Progenitor cell of endocrine pancreas (in vitro differentiated cells): ENCODE measurements at places on chromosomes 16 and 17. TPM values are rescaled to one million over a fixed set of nuclear protein-coding genes. Genes with fewer than 3 reads are reported as not detected.
A peak's percentile ranks its signal among the peaks of the same experiment; 100 is the strongest.

DNA sequence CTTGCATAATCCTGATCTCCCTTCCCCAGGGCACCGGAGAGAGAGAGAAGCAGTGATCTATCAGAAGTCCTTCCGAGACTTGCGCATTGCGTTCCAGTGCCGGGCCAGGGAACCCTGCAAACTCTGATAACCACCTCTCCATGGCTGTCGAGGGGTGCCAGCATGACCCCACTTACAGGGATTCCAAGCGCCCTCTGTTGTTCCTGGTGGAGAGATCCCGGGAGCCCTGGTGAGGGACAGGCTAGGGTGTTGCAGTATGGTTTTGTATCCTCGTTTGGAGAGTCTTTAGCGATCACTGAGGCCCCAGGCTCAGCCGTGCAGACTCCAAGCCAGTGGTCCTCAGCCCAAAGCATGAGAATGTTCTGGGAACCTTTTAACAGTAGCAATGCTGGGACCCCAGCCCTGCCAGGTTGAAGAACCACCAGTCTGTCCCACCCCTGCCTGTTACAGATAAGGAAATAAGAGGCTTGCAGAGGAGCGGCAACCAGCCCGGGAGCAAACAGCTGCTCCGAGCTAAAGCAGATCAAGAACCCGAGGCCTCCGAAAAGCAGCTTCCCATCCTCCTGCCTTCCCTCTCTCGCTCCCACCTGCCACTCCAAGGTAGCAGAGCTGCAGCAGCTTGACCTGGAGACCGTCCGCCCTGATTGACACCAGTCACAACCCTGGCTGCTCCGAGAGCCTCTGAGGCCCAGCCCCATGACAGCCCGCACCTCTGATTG, 150.3 kb upstream of the RPL38 start:
- no peaks in the 10 kb centered on the region for H3K36me3 ChIP-seq
- peak overlapping the region; percentile 60 for H3K27ac ChIP-seq
- H3K27me3 ChIP-seq, result peaks cover 38% of the 10 kb centered on the region
- no peak overlapping the region for H3K4me3 ChIP-seq

DNA sequence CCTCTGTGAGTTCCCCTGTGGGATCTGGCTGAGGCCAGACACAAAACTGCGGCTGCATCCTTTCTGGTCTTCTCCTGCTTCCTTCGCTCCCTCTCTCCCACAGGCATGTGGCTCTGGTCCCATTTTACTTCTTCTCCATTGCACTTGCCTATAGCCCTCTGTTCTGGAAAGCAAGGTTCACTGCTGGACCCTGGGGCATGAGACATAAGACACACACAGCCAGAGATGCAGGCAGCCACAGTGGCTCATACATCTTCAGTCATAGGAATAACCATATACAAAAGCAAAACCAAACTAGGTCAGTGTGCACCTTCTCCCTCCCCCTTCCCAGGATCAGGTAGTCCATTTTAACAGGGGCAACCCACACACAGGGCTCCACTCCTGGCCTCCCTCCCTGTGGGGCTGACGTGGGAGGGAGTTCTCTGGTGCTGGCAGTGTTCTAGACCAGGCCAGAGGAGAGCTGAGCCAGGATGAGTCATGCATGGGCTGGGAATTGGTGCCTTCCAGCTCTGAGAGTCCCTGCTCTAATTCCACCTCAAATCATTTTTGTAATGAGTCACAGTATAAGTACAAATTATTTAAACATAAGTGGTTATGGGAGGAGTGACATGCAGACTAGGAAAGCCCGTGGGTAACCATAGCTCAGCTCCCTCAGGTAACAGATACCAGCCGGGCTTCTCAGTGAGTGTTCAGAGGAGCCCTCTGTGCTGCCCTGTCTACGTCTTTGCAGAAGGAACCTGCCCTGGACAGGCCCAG, 58.0 kb downstream of the ASIC2 start:
- H3K4me1 ChIP-seq, result no peaks in the 10 kb centered on the region
- H3K27me3 ChIP-seq, result no peaks in the 10 kb centered on the region
- no peak for DNase-seq
- H3K36me3 ChIP-seq, result no peaks in the 10 kb centered on the region

GRCh38 chr16:28204204-28204603, 7.6 kb downstream of the XPO6 start:
- no peak for DNase-seq
- H3K4me3 ChIP-seq, result no peak overlapping the region
- H3K36me3 ChIP-seq, result peaks cover 11% of the 10 kb centered on the region

NRN1L gene
- total RNA-seq, result not detected in 2 replicates

GRCh38 chr16:68762996-68763756, 26.1 kb downstream of the CDH1 start:
- peaks cover 26% of the 10 kb centered on the region for H3K4me1 ChIP-seq
- peaks cover 19% of the 10 kb centered on the region for H3K36me3 ChIP-seq
- no peak for DNase-seq
- no peaks in the 10 kb centered on the region for H3K27me3 ChIP-seq
- H3K27ac ChIP-seq, result peak overlapping the region; percentile 80

- peaks cover 9% of the 10 kb centered on the region for H3K36me3 ChIP-seq
- H3K4me1 ChIP-seq, result peaks cover 9% of the 10 kb centered on the region
- no peak for DNase-seq
- H3K27me3 ChIP-seq, result peaks cover 29% of the 10 kb centered on the region
- H3K4me3 ChIP-seq, result no peak overlapping the region
- H3K27ac ChIP-seq, result peak overlapping the region; percentile 38
Measured at GRCh38 chr17:28225867-28226266, 93.1 kb upstream of the TMEM97 start.

DNA sequence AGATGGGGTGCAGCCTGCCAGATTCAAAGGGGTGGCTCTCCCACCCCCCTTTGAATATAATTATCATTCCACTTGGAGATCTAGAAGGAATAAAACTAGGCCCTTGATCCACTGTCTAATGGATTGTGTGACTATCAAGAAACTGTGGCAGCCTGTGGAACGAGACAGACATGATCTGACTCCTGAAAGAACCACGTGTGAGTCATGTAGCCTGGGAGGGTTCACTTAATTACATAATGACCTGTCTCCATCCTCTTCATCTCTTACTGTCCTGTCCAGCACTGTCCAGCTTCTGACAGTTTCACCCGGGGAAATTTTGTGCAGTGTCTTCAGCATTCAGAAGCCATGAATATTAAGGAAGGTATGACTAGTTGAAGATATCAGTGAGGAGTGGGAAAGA, 43.3 kb upstream of the CDH13 start:
- peaks cover 10% of the 10 kb centered on the region for H3K27me3 ChIP-seq
- no peak overlapping the region for H3K4me3 ChIP-seq
- DNase-seq, result no peak
- H3K4me1 ChIP-seq, result peaks cover 1% of the 10 kb centered on the region
- H3K36me3 ChIP-seq, result no peaks in the 10 kb centered on the region

- H3K27ac ChIP-seq, result no peak overlapping the region
- peaks cover 21% of the 10 kb centered on the region for H3K27me3 ChIP-seq
- no peak overlapping the region for H3K4me3 ChIP-seq
- DNase-seq, result no peak
- no peaks in the 10 kb centered on the region for H3K36me3 ChIP-seq
- peaks cover 1% of the 10 kb centered on the region for H3K4me1 ChIP-seq
Measured at GRCh38 chr17:20066253-20066652, 57.1 kb downstream of the SPECC1 start.

DNA sequence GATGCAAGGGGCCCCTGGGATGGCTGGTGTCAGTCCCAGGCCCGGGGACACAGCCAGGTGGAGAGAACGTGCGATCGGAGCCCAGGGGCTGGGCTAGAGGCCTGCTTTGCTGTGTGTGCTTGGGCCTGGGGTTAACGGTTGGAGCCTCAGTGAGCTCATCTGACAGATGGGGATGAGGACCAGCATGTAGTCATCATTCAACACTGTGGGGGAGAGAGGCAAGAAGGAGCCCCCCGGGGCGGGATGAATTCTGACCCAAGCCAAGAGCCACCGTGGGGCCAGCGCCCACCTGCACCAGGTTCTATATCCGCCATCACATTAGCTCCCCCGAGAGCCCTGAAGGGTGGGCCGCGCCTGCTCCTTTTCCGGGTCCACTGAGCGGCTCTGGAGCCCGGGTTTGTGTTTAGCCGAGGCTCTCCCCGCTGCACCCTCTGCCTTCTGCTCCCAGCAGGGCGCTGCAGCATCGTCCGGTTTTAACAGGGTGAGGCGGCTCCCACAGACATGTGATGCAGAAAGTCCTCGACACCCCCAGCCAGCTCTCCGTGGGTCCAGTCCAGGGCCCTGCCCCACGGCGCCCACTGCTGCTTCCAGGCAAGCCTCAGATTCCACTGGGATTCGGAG, 365.7 kb downstream of the SEC14L1 start:
- no peak overlapping the region for H3K4me3 ChIP-seq
- peaks cover 2% of the 10 kb centered on the region for H3K36me3 ChIP-seq
- H3K4me1 ChIP-seq, result no peaks in the 10 kb centered on the region
- H3K27ac ChIP-seq, result no peak overlapping the region
- H3K27me3 ChIP-seq, result no peaks in the 10 kb centered on the region

DNASE1L2 gene
- 1.7 and 2.1 TPM in 2 replicates for total RNA-seq

- H3K27me3 ChIP-seq, result peaks cover 8% of the 10 kb centered on the region
- peaks cover 11% of the 10 kb centered on the region for H3K4me1 ChIP-seq
Measured at GRCh38 chr17:7356756-7357155, 1.8 kb downstream of the TMEM95 start.

DNA sequence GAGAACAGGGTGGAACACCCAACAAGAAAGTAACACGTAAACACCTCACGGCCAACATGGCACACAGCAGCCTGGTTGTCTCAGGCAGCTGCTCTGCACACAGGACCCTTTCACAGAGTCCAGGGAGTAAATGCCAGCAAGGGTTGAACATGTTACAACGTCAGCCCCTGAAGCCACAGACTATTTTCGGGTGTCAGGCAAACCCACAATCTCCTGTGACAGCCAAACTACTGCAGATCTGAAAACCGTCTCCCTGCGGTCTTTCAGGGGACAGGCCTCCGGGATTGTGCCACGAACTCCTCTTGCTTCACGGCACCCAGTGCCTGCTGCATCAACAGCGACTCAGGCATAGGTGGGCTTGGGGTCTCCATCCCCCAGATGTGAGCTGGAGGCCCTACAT, 127.7 kb downstream of the XYLT1 start:
- no peaks in the 10 kb centered on the region for H3K36me3 ChIP-seq
- DNase-seq, result no peak
- no peaks in the 10 kb centered on the region for H3K27me3 ChIP-seq
- no peak overlapping the region for H3K27ac ChIP-seq
- no peaks in the 10 kb centered on the region for H3K4me1 ChIP-seq

HS3ST2 gene
- not detected in 2 replicates for total RNA-seq

VTN gene
- 128 and 139 TPM in 2 replicates for total RNA-seq

DNA sequence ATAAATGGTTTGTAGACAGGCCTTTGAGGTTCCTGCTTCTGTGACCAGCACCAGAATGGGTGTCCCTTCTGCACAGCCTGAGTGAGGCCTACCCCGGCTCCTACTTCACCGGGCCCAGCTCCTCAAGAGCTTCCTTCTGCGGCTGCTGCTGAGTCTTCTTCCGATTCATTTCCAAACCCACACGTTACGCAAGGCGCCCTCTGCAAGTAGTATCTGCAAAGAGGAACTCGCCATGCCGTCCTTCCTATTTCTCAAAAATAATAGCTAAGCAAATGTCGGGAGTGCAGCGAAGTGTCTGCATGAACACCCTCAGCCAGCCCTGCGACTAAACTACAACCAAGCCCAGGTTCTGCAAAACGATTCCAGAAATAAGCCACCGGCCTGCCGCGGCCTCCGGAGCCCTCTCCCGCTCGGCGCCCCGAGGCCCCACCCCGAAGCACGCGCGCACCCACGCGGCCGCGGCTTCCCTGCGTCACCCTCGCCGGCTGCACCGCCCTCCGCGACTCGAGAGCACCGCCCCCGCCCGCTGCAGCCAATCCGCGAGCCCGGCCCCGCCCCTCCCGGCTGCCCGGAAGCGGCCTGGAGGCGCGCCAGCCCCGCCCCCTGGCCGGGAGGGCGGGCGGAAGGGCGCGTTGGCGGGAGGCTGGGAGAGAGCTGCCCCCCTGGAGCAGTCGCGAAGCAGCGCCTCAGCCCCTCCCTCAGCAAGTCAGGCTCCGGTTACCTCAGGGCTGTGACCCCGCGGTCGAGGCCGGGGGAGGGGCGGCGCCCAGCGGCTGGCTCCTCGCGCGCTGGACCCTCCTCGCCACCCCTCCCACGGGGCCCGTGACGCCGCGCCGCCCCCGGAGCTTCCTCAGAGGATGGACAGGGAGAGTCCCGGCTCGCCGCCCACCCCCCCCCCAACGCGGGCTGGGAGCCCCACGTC, 8.3 kb downstream of the MNT start:
- H3K27ac ChIP-seq, result peak overlapping the region; percentile 92
- H3K4me3 ChIP-seq, result peak overlapping the region; percentile 85
- DNase-seq, result peak; percentile 93
- peaks cover 6% of the 10 kb centered on the region for H3K36me3 ChIP-seq
- H3K4me1 ChIP-seq, result peaks cover 37% of the 10 kb centered on the region
- H3K27me3 ChIP-seq, result no peaks in the 10 kb centered on the region

JPH3 gene
- 23.1 and 26.4 TPM in 2 replicates for total RNA-seq
